ENCODE measurements at places on chromosomes 6 and 20. TPM values are rescaled to one million over a fixed set of nuclear protein-coding genes. Genes with fewer than 3 reads are reported as not detected.

The EDEM2 gene
- total RNA-seq = 14.3 TPM

DNA sequence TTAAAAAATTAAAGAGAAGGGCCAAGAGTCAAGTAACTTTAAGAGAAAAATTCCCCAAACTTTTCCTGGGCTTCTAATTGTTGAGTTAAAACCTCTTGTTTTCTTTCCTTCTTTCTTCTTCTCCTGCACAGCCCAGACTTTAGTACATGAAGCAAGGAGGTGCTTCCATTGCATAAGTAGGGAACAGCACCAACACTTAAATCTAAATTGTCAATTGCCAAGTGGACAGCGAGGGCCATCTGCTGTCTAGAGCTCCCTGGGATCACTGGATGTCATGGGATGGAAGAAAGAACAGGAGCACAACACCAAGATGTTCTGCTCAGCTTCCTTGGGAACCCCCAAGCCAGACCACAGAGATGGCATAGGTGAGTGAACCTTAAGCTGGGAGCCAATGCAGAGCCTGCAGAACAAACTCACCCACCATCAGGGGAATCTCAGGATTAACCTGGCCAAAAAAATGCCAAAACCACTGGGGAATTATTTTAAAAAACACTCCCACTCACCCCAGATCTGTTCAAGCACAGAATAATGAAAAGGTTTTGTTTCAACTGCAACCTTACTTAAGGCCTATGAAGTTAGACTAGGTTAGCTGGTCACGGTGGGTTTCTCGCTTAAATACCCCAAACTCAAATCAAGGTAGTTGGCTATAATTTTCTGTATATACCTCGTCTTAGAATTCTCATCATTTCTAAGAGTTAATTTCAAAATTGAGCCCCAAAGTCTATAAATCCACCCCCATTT is 67.8 kb downstream of the TNFRSF21 start:
- peak; percentile 71 for DNase-seq
- H3K36me3 ChIP-seq = no peaks in the 10 kb centered on the region
- no peak overlapping the region for H3K4me3 ChIP-seq

DNA sequence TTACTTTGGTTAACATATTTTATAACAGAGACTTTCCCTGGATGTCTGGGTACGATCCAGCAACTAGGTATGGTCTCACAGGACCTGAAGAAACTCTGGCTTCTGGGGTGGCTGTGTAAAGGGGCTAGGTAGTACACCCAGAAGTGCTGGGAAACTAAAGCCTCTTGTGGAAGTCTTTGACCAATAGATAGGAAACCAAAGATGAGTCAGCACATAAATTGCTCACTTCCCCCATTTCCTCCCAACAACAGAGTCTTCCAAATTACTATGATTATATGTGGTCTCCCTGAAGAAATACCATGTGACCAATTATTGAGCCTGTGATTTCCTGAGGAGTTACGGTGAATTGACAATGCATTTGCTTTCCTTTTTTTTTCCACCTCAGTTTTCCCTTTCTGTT is 26.8 kb upstream of the TBX18 start:
- H3K27ac ChIP-seq = no peak overlapping the region
- H3K27me3 ChIP-seq = no peaks in the 10 kb centered on the region
- no peak overlapping the region for H3K4me3 ChIP-seq
- no peaks in the 10 kb centered on the region for H3K36me3 ChIP-seq
- DNase-seq = no peak

- no peaks in the 10 kb centered on the region for H3K27me3 ChIP-seq
- H3K27ac ChIP-seq = peak overlapping the region; percentile 55
- DNase-seq = no peak
- H3K4me3 ChIP-seq = no peak overlapping the region
- no peaks in the 10 kb centered on the region for H3K4me1 ChIP-seq
- peaks cover 3% of the 10 kb centered on the region for H3K36me3 ChIP-seq
Observed at GRCh38 chr6:25088513-25088912, 152.8 kb upstream of the RIPOR2 start.

DNA sequence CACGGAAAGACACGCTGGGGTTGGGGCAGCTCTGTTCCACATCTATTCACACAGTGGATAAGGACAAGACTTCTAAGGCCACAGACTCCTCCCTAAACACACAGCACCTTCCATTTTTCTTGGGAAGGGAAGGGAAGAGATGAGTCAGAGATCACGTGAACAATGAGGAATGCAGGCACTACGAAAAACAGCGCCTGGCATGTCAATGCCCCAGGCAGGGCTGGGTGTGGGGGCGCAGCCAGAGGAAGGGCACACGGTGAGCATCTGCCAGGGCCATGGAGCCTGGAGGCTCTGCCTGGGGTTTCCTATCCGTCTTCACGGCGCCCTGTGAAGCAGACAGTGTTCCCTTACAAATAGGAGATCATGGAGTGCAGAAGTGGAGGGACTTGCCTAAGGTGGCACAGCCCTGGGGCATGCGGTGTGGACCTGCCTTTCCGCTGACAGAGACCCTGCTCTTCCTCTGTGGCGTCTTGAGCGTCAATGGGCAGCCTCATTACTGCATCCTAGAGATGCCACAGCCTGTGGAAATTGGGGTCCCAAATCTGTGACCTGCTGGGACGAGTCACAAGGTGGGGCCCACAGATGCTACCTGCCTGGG is 15.4 kb downstream of the UNC93A start:
- H3K36me3 ChIP-seq = no peaks in the 10 kb centered on the region
- no peak for DNase-seq
- H3K27me3 ChIP-seq = no peaks in the 10 kb centered on the region
- H3K4me3 ChIP-seq = no peak overlapping the region

DNA sequence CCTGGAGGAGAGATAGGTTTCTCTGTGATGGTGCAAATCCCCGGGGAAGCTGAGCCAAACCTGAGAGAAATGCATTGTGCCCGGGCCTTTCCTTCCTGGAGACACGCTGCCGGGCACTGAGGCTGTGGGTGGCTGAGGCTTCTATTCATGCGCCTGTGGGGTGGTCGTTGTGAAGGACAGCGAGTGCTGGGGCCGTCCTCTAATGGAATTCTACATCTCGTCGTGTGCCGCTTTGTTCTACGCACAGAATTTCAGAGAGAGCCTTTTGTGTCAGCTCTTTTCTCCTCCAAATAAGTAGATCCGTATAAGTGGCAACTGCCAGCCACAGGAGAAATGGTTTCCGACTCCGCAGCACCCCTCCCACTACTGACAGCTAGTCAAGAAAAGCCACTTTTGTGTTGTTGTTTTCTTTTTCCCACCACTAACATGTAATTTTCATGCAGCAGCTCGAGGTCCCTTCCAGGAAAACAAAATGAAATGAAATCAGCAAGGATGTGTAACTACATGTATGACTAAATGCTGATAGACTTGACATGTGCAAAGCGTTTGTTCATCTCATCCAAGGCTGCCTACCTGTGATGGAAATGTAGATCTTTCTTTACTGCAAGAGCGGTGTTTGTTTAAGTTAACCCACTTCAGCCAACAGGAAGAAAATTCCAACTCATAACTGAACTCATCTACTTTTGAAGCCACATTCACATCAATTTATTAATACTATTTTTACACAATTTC is 26.4 kb upstream of the PXDC1 start:
- no peak overlapping the region for H3K27ac ChIP-seq
- H3K27me3 ChIP-seq = no peaks in the 10 kb centered on the region
- H3K4me1 ChIP-seq = no peaks in the 10 kb centered on the region
- no peak for DNase-seq
- H3K4me3 ChIP-seq = no peak overlapping the region

- no peaks in the 10 kb centered on the region for H3K36me3 ChIP-seq
- no peaks in the 10 kb centered on the region for H3K27me3 ChIP-seq
- no peaks in the 10 kb centered on the region for H3K4me1 ChIP-seq
- DNase-seq = no peak
- H3K4me3 ChIP-seq = no peak overlapping the region
Observed at GRCh38 chr6:33339193-33339592, 21.6 kb upstream of the ZBTB22 start.

DNA sequence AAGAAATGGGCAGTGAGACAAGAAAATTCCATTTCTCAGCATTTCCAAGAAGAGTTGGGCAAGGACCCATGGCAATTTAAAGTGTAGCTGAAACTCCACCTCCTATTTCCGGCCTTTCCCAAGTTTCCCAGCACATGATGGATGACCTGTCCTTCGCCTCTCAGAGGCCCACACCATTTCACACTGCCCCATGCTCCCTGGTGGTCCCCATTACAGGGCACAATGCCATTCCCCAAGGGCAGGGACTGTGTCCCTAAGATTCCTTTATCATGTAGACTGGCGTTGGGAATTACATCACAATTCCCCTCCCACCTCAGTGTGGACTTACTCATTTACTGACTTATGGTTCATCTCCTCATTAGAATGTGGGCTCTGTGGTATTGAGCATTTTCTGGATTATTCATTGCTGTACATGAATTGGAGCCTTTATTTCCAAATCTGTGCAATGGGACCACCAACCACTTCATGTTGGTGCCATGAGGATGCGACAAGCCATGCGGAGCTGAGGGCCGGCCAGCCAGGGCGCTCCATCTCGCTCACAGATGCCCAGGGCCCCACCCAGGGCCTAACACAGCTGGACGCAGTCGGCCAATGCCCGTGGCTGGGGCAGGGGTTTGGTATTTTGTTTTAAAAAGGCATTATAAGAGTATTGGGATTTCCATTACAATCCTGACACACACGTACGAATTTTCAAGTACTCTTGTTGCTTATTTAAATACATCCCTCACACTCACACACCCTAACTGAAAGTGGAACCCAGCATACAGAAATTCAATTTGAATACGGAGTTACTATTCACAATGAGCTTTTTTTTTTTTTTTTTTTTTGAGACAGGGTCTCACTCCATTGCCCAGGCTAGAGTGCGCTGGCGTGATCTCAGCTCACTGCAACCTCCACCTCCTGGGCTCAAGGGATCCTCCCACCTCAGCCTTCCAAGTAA is 5.4 kb downstream of the ACSS1 start:
- H3K4me3 ChIP-seq = peak overlapping the region; percentile 15
- H3K4me1 ChIP-seq = peaks cover 96% of the 10 kb centered on the region
- DNase-seq = peak; percentile 72
